ENCODE measurements at places on chromosomes 7 and 10.

DNA sequence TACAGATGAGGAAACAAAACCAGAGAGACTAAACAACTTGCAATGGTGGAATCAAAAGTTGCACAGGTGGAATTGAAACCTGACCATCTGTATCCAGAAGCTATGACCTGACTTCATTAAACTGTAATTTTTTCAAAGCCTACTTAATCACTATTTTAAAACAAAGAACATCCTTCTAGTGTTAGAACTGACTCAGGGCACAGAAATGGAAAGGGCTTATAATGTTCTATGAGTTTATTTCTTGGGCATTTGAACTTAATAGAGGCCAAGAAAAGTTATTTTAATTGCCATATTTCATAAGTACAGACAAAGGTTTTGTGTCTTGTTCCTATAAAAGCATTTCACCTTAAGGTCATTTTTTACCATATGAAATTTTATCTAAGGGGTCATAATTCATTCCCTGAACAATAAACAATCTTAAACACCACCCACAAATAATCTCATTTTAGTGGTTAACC, 8.8 kb downstream of the ITGB1 start:
- no peak for DNase-seq

DNA sequence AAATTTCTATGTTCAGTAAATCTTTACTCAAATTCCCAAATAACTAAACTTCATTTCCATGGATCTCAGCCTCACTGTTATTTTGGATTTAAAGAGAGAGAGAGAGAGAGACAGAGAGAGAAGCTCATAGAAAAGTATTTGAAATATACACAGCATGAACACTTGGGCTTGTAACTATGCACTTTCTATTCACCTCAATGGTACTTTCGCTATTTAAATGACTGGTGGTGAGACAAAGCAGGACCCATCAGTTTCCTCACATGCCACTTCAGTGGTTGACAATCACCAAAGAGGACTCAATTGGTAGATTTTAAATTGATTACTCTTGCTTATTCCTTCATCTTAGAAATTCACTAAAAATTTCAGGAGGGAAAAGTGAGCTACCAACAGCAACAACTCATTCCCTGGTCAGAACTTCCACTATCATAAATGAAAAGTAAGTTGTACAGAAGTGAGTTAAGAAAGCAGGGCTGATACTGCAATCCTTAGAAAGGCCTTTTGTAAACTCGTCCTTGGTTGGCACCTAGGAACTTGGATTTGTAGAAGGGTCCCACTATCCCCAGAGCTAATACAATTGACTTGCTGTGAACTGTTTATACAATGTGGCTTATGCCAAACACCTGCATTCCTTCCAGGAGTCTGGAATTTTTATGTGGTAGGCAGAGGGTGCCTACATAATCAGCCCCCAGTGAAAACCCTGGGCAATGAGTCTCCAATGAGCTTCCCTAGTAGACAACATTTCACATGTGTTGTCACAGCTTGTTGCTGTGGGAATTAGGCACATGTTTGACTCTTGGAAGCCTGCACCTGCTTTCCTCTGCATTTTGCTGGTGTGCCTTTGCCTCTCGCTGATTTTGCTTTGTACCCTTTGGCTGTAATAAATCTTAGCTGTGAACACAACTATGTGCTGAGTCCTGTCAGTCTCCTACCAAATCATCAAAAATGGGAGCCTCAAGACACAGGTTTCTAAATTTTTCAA, 10.8 kb downstream of the ERLIN1 start:
- no peak for DNase-seq

- DNase-seq: no peak
Observed at GRCh38 chr10:50294582-50294981, 43.3 kb upstream of the ASAH2 start.

- no peak for DNase-seq
Observed at GRCh38 chr10:12018438-12019282, 23.9 kb downstream of the UPF2 start.

GRCh38 chr7:81140775-81141174, 221.9 kb upstream of the SEMA3C start:
- no peak for DNase-seq

- DNase-seq: no peak
Observed at GRCh38 chr10:82866424-82867020, 991.5 kb downstream of the NRG3 start.

- DNase-seq: peak; percentile 18
Observed at GRCh38 chr10:33143160-33143728, 185.2 kb upstream of the ITGB1 start.

DNA sequence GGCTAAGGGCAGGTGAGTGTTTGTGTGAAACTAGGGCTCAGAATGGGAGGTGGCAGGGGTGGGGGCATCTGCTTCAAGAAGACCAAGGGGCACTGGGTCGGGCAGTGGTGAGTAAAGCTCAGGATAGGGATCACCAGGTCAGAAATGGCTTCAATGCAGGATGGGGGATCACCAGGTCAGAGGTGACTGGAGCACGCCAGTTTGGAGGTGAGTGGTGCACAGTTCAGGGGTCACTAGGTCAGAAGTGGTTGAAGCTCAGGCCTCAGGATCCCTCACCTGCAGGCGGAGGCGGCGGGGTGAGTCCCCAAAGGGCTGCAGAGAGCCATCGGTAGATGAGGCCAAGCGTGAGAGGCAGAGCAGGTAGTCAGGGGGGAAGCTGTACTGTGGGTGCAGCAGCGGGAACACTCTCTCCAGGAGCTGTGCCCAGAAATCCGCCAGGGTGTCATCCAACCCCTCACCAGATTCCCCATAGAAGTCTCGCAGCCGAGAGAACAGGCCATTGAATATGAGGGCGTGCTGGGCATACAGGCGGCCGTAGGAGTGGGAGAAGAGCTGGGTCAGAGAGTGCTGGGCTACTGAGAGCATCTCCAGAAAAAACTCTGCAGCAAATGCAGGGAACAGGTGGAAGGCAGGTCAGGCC, 1.8 kb downstream of the GPC2 start:
- DNase-seq: no peak

DNA sequence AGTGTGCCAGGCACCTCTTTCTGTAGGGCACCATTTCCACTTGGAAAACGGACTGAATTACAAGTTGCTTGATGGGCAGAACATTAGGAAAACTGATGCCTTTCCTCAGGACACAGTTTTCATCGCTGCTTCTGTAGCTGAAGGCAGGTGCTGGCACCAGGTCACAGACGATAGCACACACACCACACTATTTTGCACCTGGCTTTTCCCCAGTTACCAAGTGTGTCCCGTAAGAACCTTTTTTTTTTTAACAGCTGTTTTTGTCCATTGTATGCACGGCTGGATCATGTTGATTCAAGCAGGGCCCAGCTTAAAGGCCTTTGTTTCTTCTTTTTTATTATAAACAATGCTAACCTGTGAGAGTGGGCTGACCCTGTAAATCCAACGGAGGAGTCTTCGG, 1.3 kb upstream of the GET4 start:
- DNase-seq: no peak

DNA sequence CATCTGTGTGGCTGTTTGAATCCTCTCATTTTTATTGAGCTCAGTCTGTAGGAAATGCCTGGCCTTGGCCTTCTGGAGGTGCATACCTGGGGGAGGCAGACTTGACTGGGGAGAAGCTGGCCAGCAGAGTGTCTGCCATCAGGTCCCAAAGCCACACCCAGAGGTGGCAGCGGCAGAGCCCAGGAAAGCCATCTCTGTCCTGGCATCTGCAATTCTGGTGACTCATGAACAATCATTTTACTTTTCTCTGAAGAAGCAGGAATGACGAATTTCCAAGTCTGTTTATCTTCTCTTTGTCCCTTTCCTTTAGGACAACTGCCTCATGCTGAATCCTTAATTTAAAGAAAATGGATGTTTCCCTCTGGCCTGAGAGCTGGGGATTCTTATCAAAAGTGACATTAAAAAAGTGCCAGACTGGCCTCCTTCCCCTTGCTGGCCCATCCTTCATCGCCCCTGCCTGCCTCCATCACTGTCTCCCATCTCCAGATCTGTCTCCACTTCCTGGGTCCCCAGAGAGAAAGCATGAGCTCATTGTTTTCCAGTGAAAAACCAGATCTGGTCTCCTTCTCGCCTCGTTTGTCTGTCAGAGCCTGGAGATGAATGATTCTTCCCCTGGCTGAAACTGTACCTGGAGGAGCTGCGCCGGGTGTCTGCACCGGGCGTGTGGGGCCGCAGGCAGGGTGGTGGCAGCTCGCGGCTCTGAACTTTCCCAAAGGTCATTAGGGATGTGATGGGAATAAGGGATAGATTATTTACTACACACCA, 124.5 kb downstream of the TMEM178B start:
- DNase-seq: no peak

- no peak for DNase-seq
Observed at GRCh38 chr7:56007167-56007652, 42.8 kb downstream of the NIPSNAP2 start.

- DNase-seq: no peak
Observed at GRCh38 chr10:70090013-70090412, 37.4 kb downstream of the MACROH2A2 start.

DNA sequence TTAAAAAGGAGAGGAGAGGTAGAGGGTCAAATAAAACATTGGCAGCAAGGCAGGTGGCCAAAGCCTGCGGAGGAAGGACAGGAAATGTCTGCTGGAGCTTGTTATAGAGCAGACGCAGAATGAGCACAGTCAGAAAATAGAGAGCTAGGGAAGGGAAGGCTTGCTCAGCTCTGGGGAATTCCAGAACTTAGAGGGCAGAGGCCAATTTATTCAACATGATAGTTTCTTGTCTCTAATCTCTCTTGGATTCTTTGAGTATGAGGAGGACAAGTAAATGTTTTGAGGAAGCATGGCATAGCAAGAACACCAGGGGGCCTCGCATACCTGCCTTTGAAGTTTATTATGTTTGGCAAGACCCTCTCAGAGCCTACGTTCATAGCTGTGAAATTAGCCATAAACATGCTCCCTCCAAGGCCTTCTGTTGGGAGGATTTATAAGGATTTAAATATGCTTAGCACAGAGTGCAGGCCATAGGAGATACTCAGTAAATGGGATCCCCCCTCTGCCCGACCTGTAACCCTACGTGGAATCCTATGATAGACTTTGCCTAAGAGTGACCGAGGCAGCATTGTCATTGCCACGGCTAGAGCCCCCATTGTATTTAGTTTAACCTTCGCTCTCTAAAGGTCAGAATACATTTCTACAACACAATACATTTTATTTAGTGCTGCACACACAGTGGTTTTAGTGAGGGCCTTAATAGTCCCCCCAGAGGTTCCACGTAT, 293.9 kb downstream of the CCDC3 start:
- DNase-seq: no peak

DNA sequence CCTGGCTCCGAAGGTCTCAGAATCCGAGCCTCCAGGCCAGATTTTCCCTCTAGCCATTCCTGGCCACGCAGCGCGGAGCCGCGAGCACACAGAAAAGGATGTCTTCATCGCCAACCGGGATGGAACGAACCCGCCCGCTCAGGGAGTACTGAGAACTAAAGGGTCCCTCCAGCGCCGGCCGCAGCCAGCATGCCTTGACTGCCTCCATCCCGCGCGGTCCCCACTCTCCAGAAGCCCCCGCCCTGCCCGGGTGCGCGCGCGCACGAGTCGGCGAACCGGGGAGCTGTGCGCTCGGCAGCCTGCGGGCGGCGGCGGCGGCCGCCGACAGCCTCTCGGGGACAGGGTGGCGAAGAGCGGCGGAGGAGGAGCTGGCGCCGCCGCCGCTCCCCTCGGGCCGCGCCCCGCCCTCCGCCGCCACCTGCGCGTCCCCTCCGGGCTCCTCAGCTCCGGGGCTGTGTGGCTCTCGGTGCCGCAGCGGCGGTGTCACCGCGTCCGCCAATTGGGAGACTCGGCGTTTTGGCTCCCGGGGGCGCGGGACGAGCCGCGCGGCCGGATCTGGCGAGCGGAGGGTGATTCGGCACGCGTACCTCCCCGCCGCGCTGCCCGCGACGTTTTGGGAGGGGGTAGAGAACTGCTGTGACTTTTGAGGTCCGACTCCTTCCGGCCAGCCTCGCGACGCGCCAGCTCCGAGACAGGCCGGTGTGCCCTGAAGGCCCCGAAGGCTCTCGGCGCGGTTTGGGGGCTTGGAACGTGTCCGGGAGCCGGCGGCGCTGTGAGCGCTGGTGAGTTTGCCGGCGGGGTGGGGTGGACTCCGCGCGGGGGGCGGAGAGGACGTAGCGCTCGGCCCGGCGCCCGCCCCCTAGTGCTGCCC, 453 bp upstream of the GALNT17 start:
- no peak for DNase-seq

DNA sequence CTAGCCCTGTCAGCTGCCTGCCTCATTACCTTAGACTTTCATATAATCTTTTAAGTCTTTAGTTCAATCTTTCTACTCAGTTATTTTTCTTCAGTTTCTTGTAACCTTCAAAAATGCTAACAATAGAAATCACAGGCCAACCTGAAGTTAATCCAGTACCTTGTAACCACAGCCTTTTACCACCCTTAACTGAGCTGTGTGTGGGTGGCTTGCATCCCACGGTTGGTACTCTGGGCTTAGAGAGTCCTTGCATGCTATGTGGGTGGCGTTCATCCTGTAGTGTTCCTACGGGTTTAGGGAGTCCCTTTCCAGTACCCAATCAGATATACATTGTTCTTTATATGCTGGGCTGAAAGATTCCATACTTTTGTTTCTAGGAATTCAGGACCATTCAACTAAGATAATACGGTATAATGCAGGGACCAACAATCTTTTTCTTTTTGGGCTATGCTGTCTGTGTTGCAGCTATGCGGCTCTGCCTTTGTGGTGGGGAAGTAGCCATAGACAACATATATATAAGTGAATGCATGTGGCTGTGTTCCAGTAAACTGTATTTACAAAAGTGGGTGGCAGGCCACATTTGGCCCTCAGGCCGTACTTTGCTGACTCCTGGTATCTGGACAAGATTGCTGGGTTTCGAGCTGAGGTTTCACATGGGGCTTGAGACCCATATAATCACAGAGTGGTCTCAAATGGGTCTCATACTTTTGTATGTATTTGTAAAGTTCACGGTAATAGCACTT, 280.8 kb upstream of the LRGUK start:
- DNase-seq: no peak

GRCh38 chr10:110407301-110408170, 90.2 kb upstream of the DUSP5 start:
- no peak for DNase-seq

- DNase-seq: no peak
Observed at GRCh38 chr10:122056431-122057094, 67.6 kb downstream of the TACC2 start.

GRCh38 chr7:135147341-135147898, 452 bp upstream of the TMEM140 start:
- DNase-seq: no peak

DNA sequence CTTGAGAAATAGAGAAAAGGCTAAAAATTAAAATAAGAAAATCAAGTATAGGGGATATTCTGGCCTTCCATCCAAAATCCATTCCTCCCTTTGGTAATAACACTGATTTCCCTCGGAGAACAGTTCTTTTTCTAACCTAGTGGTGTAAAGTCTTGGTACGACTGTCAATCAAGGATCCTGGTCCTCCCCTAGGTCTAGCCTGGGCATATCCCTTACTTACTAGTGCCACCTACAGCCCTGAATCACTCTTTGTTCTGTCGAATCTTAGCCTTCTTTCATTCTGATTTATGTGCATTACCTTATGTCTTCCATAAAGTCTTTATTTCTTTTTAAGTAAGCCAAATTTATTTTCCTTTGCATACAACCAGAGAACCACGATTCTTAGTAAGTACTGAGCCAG, 298.7 kb upstream of the LRRTM3 start:
- DNase-seq: no peak
